T-helper 2 cell (primary cell): ENCODE measurements at places on chromosomes 16 and 17.

- no peak for DNase-seq
These were observed 22.9 kb downstream of the MARVELD3 start for GRCh38 chr16:71648921-71649320.

- no peak for DNase-seq
These were observed 5.1 kb downstream of the MMP25 start for GRCh38 chr16:3051494-3051893.

GRCh38 chr17:57920916-57921703 is 34.1 kb downstream of the CUEDC1 start:
- no peak for DNase-seq

DNA sequence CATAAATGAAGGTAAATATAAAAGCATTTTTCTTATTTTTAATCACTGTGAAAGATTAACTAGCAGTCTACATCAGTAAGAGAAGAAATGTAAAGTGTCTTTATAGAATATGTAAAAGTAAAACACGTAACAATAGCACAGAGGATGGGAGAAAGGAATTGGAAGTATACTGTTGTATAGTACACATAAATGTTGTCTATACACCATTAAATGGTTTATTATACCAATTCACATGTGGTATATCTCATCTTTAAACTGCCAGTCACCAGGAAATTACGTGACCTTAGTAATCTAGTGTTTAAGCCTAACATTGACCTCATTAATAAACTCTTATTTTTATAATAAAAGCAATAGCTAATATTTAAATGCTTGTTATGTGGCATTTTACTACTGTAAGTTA is 87.4 kb downstream of the USP32 start:
- no peak for DNase-seq

DNA sequence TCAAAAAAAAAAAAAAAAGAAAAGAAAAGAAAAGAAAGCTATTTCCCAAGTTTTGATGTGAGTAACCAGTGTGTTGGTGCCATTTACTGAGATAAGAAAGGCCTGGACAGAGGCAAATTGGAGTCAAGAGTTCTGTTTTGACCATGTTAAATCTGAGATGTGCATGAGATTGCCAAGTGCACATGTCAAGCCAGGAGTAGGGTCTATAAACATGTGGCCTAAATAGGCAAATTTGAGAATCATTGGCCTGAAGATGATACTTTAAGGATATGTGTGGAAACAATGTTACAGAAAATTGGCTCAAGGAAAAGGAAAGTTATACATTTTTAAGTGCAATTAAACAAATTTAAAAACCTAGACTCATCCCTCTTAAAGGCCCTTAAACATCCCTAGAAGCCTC is 15.3 kb upstream of the SMG1 start:
- no peak for DNase-seq

- no peak for DNase-seq
These were observed 15.4 kb upstream of the ERN1 start for GRCh38 chr17:64145375-64145750.

GRCh38 chr17:77507111-77507885 is 366.5 kb downstream of the SEC14L1 start:
- DNase-seq, result no peak

GRCh38 chr16:46927273-46927672 is 43.1 kb downstream of the GPT2 start:
- no peak for DNase-seq

GRCh38 chr16:73198481-73198880 is 150.6 kb upstream of the ZFHX3 start:
- no peak for DNase-seq

DNA sequence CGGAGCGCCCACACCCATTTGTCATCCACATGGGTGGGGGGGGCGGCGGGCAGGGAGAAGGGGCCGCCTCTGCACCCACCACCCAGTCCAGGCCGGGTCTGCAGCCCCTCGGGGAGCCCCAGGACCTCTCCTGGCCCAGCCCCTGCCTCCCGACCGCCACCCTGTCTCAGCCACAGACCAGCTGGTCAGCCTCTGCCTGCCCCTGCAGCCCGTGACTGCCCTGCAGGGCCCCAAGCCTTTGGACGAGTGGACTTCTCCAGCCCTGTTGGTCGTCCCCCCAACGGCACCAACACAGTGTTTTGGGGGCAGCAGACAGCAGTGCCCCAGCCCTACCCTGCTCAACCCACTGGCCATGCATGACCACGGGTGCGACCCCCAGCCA is 1.2 kb downstream of the PRR35 start:
- DNase-seq, result no peak

GRCh38 chr16:13951611-13952010 is 31.7 kb downstream of the ERCC4 start:
- no peak for DNase-seq

GRCh38 chr16:49489686-49490320 is 116.2 kb downstream of the C16orf78 start:
- DNase-seq, result no peak

DNA sequence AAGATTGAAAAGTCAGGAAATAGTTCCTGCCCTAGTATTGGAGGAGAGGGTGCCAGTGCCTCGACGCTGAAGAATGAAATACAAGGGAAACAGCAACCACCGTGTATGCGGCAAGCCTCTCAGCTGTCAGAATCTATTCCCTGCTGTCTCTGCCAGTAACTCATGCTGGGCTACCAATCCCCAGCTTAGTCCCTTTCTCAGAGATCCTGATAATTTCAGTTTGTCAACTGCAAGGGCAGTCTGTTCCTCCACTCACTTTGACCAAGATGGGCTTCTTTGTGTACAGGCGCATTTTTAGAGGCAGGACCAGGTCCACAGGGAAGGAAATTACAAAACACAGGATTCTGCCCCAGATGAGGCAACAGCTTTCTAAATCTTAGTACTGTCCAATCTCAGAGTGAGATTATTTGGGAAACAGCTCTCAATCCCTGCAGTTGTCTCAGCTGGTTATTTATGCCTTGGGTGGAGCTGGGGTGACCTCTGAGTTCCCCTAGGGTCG is 1.3 kb downstream of the NQO1 start:
- DNase-seq, result no peak

DNA sequence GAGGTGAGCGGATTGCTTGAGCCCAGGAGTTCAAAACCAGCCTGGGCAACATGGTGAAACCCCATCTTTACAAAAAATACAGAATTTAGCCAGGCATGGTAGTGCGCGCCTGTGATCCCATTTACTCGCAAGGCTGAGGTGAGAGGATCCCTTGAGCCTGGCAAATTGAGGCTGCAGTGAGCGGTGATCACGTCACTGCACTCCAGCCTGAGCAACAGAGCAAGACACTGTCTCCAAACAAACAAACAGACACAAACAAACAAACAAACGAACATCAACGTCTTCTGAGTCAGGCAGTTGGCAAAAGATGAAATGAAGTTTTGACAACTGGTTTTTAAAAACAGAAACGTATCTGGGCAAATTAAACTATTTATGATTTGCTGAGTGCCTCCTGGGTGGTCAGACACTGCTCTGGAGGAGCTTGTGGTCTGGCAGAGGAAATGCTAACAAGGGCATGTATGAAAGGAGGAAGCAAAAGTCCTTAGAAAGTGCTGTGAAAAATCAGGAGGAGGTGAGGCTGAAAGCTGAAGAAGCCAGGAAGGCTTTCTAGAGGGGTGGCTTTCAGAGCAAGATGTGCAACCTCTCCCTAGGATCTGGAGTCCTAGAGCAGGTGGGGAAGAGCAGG is 10.2 kb upstream of the KRT20 start:
- no peak for DNase-seq

GRCh38 chr17:64507413-64507782 is 621 bp downstream of the CEP95 start:
- DNase-seq, result no peak

DNA sequence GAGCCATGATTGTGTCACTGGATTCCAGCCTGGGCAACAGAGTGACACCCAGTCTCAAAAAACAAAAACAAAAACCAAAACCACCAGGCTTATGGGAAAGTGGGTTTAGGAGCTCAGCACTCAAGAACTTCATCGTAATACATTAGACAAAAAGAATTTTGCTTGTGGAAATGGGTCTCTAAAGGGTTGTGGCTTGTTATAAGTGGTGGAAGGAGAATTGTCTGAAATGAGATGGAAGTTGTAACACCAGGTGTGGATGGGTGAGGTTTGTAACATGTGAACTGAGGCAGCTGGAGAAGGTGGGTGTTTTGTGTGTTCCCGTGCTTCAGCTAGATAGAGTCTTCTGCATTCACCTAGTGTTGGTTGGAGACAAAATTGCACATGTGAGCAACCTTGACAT is 35.8 kb downstream of the CDH1 start:
- DNase-seq, result no peak

DNA sequence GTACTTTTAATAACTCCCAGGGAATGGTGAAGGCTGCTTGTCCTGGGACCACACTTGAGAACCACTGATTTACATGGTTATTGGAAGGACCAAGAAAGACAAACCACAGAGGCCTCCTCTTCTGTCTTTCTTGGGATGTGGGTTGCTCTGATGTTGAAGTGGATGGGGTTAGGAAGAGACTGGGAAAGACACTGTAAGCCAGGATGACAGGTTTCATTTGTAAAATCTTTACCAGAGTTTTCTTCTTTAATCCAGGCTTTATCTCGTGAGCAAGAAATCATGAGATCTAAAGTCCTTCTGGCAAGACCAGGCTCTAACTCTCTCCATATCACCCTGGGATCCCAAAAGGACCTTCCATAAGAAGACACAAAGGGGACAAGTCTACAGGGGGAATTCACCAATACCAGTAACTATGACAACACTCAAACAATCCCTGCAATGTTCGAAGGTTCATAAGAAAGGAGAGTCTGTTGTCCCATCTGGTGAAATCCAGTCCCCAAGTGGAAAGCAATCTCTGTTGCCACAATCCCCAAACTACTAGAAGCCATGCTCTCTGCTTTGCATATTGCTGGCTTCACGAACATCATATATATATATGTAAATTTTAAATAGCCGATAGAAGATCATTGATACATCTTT is 44.8 kb upstream of the CDRT4 start:
- DNase-seq, result no peak

DNA sequence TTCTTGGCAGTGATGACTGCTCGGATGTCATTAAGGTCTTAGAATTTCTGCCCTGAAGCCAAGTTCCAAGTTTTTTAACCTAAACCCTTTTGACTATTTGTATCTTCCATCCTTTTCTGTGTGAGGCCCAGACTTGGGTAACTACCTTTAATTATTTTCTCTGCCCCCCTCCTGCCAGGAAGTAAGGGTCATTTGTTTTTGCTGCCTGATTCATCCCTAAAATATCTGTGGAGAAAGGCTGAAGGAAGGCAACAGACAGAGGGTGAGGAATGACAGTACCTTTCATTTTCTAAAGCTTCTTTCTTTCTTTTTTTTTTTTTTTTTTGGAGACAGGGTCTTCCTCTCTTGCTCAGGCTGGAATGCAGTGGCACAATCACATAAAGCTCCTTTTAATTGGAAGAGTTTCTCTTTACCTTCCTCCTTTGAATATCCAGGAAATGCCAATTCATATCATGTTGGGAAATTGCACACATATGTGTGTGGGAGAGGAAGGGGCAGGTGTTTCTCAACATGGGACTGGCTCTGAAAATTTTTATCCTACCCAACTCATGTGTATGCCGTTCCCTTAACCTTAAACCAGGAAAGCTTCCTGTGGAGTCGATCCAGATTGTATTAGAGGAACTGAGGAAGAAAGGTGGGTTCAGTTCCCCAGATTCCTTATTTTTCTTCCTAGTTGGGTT is 957 bp downstream of the VPS25 start:
- DNase-seq, result no peak

DNA sequence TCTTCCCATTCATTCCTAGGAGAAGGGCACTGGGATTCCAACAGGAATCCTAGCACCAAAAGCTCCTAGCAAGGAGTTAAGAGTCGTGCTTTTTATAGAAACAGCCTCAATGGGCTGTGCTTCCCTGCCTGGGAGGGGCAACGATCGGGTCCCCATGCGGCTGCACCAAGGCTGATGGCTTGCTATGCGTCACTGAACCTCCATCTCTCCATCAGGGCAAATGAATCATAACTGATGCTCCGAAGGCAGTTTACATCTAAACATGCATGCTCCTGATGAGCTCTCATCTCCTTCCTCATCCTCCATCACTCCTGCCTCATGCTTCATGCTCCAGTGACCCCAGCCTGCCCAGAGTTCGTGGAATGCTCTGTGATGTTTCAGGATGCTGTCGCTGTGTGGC is 270.5 kb downstream of the FOXL1 start:
- no peak for DNase-seq

GRCh38 chr17:21419299-21420239 is 43.4 kb downstream of the KCNJ12 start:
- DNase-seq, result no peak

- DNase-seq, result no peak
These were observed 8.5 kb downstream of the LLGL1 start for GRCh38 chr17:18233803-18234518.

DNA sequence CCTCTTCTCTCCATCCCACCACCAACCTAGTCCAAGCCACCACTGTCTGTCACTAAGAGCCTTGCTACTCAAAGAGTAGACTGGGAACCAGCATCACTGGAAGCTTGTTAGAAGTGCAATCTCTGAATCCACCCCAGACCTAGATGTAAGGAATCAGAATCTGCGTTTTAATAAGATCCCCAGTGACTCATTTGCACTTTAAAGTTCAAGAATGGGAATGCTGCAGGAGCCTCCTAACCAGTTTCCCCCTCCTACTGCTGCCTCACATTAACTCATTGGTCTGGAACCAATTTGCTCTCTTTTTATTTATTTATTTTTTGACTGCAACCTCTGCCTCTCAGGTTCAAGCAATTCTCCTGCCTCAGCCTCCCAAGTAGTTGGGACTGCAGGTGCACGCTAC is 19.8 kb upstream of the LYRM9 start:
- no peak for DNase-seq

- DNase-seq, result no peak
These were observed 179.0 kb downstream of the PMP22 start for GRCh38 chr17:15085890-15086677.

GRCh38 chr17:47470836-47471235 is 60.1 kb upstream of the NPEPPS start:
- no peak for DNase-seq

DNA sequence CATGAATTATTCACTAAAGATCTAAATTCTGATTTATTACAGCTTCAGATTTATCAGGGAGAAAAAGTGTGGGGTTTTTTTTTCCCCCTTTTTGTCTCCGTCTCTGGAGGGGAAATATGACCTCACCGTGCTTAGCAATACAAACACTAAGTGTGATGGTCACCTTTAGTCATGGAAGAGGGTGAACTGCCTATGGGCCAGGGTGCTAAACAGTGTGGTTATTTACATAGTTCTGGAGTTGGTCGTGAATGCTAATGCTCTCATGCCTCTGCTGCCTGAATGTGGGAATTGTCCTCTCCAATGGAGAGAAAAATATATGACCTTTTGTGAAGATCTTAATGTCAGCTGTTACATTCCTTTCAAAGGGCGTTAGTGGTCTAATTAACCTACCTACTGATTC is 44.8 kb upstream of the MSI2 start:
- DNase-seq, result no peak
